ENCODE measurements at places on chromosomes 1 and 21. TPM values are rescaled to one million over a fixed set of nuclear protein-coding genes. Genes with fewer than 3 reads are reported as not detected.

COQ8A gene
- 19.9 TPM for total RNA-seq

ADAMTS5 gene
- not detected for total RNA-seq

CLCNKA gene
- total RNA-seq: not detected

HTR1D gene
- 16.5 TPM for total RNA-seq

MYBPH gene
- total RNA-seq: not detected

MTARC2 gene
- total RNA-seq: 13.5 TPM

IL12RB2 gene
- 0.04 TPM for total RNA-seq

CHRNB2 gene
- total RNA-seq: 0.33 TPM

SELP gene
- not detected for total RNA-seq

ASB17 gene
- total RNA-seq: not detected

SLC45A1 gene
- total RNA-seq: 8.6 TPM

LZIC gene
- 22.2 TPM for total RNA-seq

HSD3B1 gene
- not detected for total RNA-seq

FABP3 gene
- not detected for total RNA-seq

IQGAP3 gene
- 20.8 TPM for total RNA-seq

CFHR1 gene
- 0.23 TPM for total RNA-seq

MYOG gene
- not detected for total RNA-seq

MATN1 gene
- total RNA-seq: not detected

HOOK1 gene
- total RNA-seq: 0.31 TPM

AGBL4 gene
- total RNA-seq: not detected

RNF115 gene
- total RNA-seq: 12.5 TPM

PLEKHA6 gene
- total RNA-seq: 21.5 TPM

GREM2 gene
- total RNA-seq: 0.08 TPM

UTP25 gene
- total RNA-seq: 11.8 TPM

FBLIM1 gene
- 31.1 TPM for total RNA-seq

AGO3 gene
- total RNA-seq: 4.5 TPM

KRTAP19-3 gene
- total RNA-seq: not detected
